NCI-H526 treated with DMSO at 0.1 percent for 48 hours (cell line): ENCODE measurements at places on chromosomes 13 and 19.

- no peak for DNase-seq
Observed at GRCh38 chr19:37864501-37864900, 41.9 kb downstream of the WDR87 start.

DNA sequence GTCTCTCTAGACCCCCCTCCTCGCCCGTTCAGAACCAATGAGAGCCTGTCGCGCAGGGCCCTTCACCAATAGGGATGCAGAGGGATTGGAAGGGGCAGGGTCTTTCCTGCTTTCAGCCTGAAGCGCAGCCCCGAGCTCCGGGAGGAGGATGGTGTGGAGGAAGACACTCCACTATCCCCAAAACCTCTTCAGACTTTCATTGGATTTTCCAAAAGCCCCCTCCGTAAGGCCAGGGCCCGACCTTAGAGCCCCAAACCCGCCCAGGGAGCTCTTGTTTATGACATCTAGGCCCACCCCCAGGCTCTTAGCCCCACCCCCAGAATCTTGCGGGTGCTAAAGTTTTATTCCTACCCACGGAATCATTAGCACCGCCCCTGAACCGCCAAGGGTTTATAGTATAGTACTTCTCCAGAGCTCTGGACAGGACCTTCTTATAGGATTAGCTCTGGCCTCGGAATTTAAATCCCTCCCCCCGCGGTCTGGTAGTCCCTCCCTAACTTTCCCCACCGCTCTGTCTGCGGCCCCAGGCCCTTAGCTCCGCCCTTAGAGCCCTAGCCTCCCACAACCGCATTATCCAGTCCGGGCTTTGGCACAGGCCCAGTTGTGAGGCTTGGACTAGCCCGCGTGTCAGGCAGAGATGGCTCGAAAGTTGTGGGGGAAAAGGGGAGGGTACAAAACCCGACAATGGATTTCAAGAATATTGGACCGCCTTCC is 6.6 kb upstream of the EML2 start:
- DNase-seq = peak; percentile 84

DNA sequence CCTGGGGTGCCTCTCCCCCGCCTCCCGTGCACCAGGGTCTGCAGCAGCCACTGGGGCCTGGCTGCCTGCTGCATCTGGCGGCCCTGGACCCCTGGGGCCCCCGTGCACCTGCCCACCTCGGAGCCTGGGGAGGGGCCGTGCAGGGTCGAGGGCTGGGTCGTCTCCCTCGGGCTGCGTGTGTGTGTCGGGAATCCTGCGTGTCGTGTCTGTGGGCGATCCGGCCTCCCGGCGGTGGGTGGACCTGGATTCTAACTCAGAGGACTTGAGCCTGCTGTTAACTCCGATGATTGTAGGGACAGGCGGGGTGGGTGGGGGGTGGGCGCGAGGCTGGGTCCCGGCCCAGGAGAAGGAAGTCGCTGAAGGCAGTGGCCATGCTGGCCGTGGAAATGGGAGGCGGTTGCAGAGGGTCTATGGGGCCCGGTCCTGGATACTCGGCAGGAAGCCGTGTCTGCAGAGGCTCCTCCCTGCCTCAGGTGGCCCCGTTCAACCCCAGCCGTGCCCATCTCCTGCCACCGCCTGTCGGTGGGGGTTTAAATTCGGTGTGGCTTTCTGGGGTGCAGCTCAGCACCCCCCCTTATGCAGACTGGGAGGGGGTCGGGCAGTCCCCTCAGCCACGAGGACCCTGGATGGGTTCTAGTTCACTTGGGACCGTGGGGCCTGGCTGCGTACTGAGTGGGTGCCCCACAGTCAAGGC is 9.4 kb upstream of the WDR18 start:
- no peak for DNase-seq

- no peak for DNase-seq
Observed at GRCh38 chr13:44929692-44930091, 59.6 kb downstream of the NUFIP1 start.

GRCh38 chr13:41222259-41222852 is 28.0 kb upstream of the KBTBD7 start:
- DNase-seq = peak; percentile 73

DNA sequence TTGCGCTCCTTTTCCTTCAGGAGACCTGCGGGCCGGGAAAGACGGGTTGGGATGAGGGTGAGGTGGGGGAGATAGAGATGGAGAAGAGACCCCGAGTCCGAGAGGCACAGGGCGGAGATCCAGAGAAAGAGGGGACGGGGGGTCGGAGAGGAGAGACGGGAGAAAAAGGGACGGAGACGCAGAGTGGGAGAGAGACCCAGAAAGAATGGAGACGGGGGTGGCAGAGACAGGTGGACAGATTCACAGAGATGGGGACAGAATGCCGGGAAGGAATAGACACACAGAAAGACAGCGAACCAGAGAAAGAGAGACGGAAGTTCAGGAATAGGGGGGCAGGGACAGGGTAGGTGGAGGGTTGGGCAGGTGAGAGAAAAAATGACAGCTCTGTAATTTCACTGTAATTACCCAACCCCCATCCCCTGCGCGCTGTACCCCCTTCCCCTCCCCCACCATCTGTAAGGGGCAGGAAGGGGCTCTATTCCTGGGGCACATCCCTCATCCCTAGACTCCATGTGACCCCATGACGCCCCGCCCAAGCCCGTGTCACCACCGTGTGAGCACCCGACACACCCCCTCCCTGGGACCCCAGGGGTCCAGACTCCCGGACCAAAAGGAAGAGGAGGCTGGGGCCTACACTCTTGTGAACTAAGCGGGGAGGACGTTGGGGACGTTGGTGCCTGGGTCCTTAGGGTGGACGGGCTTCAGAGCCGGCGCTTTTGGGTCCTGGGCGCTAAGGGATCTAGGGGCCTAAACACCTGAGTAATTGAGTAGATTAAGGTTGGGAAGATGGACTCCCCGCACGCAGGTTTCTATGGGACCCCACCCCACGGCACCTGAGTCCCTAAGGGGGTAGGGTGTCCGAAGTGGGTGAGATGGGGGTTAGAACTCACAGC is 967 bp downstream of the DBP start:
- DNase-seq = no peak

DNA sequence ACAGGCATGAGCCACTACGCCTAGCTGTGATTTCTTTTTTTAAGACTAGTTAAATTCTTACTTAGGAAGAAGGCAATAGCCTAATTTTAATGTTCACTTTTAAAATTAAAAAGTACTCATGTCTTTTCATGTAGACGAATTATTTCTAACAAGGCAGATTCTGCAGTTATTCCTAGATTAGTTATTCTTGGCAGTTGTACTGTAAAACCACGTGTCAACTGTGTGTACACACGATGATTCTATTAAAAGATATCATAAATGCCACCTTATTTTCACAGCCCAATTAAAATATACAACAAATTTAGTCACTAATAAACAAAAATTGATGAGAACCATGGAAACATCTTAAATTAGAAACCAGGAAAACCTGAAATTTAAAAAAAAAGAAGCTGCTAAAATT is 10.6 kb upstream of the FOXO1 start:
- DNase-seq = no peak

DNA sequence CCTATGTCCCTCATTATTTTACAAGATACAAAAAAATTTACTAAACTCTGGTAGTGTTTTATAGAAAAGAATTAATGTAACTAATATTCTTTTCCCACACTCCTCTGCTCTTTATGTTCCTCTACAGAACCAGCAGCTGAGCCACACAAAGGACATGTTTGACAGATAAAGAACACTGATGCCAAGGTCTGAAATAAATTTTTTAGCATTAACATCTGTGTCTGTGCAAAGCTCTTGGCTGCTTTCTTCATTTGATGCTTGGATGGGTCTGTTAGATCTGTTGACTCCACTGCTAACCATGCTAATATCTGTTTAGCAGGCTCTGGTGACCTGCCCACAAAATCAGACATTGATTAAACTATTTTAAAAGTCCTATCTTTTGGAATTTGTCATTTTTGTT is 2363.8 kb downstream of the PCDH9 start:
- DNase-seq = no peak

DNA sequence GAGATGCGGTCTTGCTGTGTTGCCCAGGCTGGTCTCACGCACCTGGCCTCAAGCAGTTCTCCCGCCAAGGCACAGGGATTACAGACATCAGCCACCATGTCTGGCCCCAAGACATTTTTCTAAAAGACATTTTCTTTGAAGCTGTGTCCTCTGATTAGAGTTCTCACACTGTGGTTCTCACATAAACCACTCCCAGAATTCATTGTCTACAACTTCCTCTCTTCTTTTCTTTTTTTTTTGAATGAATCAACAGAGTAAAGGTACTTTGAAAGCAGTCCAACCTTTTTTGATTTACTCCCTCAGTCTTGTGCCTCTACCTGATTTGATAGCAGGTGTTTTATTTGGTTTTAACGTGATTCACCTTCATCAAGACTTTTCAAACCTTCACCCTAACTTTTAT is 14.3 kb upstream of the SHD start:
- DNase-seq = no peak

GRCh38 chr13:48333976-48334375 is 30.4 kb downstream of the RB1 start:
- DNase-seq = no peak

GRCh38 chr13:98385606-98386005 is 191.3 kb downstream of the STK24 start:
- DNase-seq = no peak

GRCh38 chr13:112710855-112711527 is 21.2 kb downstream of the ATP11A start:
- DNase-seq = no peak

GRCh38 chr13:53045189-53045588 is 16.6 kb downstream of the OLFM4 start:
- DNase-seq = no peak

DNA sequence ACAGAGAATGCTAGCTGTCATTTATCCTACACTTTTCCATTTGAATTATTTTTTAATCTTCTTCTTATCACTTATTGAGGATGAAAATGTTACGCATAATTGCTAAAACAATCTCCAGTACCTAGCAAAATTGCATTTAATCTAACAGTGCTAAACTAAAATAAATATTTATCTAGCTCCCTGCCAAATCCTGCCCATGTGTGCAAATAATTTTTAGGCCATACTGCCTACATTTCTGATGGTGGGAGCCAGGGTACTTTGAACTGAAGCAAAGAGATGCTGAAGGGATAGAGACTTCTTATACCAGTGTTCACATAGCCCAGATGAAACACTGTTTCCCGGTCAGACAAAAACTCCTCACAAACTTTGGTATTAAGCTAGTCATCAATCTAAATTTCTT is 1268.7 kb upstream of the PCDH20 start:
- DNase-seq = no peak

GRCh38 chr13:71771144-71771543 is 95.9 kb downstream of the DACH1 start:
- DNase-seq = no peak

- DNase-seq = no peak
Observed at GRCh38 chr19:30688696-30689095, 316.5 kb downstream of the ZNF536 start.

DNA sequence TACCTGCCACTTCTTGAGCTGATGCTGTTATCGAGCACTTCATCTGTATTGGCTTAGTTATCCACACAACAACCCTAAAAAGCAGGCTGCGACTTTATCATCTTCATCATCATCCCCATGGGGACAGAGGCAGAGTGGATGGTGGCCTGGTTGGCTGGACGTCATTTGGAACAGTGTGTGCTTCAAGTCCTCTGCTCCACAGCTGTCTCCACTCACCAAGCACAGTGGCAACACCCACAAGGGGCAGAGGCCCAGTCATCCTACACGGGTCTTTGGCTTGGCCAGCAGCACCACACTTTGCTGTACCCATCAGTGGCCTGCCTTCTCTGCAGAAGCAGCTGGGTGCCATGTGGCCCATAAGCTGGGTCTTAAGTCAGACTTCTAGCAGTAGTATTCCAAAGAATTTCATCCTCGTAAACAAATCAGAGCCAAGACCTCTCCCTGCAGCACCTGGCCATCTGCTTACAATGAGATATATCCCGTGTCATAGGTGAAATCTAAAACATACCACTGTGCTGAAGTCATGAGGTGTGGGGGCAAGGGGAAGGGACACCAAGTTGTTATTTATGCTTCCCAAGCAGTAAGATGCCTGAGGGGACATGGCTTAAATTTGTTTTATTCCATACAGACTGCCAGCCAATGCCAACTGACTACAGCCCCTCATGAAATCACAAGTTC is 47.9 kb upstream of the EPHX3 start:
- no peak for DNase-seq

- no peak for DNase-seq
Observed at GRCh38 chr13:26011996-26012821, 39.6 kb downstream of the SHISA2 start.

DNA sequence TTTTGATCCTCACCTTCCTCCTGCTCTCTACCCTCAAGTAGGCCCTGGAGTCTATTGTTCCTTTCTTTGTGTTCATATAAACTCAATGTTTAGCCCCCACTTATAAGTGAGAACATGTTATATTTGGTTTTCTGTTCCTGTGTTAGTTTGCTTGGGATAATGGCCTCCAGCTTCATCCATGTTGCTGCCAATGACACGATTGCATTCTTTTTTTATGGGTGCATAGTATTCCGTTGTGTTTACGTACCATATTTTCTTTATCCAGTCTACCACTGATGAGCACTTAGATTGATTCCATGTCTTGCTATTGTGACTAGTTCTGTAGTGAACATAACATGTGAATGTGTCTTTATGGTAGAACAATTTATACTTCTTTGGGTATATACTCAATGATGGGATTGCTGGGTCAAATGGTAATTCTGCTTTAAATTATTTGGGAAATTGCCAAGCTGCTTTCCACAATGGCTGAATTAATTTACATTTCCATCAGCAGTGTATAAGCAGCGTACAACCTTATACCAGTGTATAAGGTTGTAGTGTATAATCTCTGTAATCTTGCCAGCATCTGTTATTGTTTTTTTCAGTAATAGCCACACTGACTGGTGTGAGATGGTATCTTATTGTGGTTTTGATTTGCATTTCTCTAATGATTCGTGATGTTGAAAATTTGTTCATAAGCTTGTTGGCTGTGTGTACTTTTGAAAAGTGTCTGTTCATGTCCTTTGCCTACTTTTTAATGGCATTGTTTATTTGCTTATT is 288.9 kb downstream of the KCNRG start:
- peak; percentile 25 for DNase-seq

GRCh38 chr13:87779426-87779825 is 108.3 kb downstream of the SLITRK5 start:
- DNase-seq = no peak

DNA sequence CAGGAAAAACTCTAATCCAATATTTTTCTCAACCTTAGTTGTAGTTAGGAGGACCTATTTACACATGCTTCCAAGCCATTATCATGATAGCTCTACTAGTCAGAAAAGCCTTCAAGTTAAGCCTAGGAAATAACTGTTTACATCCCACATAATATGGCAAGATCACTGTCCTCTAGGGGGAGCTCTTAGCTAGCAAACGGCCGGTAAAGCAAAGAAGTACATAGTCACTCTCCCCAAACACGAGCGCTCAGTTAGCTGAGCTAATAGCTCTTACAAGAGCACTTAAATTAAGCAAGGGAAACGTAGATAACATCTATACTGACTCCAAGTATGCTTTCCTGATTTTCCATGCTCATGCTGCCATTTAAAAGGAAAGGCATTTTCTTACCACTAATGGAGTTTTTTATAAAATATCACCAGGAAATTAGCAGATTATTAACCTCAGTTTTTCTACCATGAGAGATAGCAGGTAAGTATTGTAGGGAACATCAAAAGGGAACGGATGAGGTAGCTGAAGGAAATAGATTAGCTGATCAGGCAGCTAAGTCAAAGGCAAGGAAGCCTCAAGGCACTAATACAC is 100.6 kb upstream of the PABPC3 start:
- DNase-seq = peak; percentile 81

GRCh38 chr13:18991060-18991459 is 190.6 kb downstream of the TUBA3C start:
- DNase-seq = no peak
